ENCODE measurements at places on chromosomes 16 and 17.

GRCh38 chr17:32015245-32016013, 8.2 kb downstream of the LRRC37B start:
- no peak for DNase-seq

DNA sequence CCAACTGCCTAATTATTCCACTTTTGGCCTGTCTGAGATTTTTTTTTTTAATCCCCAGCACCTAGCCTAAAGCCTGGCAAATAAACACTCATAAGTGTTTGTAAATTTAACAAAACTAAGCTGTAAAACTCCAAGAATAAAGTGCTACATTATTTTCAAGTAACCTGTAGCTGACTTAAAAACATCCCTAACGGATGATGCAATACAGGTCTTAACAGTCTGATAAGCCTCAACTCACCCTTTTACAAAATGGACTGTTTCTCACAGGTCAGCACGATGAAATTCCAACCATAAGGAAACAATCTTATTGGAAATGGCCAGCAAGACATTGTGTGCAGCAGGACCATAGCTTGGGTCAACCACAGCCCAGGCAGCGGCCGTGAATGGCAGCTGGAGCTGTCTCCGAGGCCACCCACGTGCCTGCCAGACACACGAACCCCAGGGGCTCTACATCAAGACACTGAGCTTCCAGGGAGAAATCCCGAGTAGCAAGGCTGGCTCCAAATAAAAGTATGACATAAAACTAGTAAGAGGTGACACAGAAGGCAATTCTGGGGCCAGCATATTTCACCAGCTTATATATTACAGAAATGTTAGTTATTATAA, 58.9 kb downstream of the NDEL1 start:
- DNase-seq: no peak

- no peak for DNase-seq
Observed at GRCh38 chr17:74455025-74455545, 11.3 kb upstream of the CD300A start.

GRCh38 chr17:8287651-8288335, 677 bp upstream of the RANGRF start:
- no peak for DNase-seq

DNA sequence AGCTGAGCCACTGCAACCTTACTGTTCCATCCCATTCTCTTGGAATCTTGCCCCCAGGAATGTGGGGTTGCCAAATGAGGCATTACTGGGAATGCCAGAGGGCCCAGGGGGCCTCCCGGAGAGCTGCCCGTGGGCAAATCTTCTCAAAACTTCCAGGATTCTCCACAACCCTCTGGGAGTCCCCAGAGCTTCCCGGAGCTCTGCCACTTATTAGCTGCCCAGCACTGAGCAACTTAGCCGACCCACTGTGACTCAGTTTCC, 306.0 kb downstream of the FOXL1 start:
- no peak for DNase-seq

GRCh38 chr16:56019274-56019673, 144.1 kb upstream of the CES5A start:
- no peak for DNase-seq
